Activated CD4-positive, alpha-beta T cell treated with anti-CD3 and anti-CD28 coated beads, Interleukin-2, amount 10 ng/mL, durations not matched to agents 7 days and 5 days (primary cell): ENCODE measurements at places on chromosomes 16 and 17. TPM values are rescaled to one million over a fixed set of nuclear protein-coding genes. Genes with fewer than 3 reads are reported as not detected.

GRCh38 chr17:12664894-12665262, 812 bp upstream of the MYOCD start:
- DNase-seq = no peak

DNA sequence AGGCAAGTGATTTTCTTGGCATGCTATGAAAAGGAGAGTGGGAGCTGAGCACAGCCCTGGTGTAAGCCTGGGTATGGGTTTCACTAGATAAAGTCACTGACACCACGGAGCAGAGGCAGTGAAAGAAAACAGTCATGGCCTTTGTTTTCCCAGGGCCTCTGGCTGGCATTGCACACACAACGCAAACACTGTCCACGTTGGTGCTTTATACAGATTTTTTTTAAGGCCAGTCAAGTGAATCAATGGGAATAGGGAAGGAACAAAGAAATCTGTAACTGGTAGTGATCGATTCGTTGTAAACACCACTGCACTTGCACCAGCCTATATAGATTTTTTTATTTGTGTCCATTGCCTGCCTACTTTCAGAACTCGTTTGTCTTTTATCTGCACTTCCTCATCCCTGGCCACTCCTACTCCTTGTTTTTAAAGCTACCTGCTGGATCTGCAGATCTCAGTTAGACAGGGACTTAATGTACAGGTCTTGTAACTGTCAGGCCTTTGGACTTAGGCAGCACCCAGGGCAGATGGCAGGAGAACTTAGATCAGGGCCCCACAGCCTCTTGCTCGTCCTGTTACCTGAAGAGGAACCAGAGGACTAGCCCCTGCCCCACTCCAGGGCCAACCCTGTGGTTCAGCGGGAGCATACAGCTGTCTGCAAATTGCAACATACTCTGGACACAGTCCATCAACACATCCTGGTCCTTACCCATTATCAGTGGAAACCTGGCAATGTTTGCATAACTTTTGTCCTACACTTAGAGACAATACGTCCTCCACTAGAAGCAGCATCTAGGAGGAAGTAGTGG, 10.6 kb upstream of the TMIGD1 start:
- DNase-seq = no peak

- DNase-seq = no peak
Observed at GRCh38 chr17:74987909-74988711, 678 bp downstream of the CDR2L start.

GRCh38 chr17:74244548-74244947, 29.5 kb upstream of the DNAI2 start:
- no peak for DNase-seq

DNA sequence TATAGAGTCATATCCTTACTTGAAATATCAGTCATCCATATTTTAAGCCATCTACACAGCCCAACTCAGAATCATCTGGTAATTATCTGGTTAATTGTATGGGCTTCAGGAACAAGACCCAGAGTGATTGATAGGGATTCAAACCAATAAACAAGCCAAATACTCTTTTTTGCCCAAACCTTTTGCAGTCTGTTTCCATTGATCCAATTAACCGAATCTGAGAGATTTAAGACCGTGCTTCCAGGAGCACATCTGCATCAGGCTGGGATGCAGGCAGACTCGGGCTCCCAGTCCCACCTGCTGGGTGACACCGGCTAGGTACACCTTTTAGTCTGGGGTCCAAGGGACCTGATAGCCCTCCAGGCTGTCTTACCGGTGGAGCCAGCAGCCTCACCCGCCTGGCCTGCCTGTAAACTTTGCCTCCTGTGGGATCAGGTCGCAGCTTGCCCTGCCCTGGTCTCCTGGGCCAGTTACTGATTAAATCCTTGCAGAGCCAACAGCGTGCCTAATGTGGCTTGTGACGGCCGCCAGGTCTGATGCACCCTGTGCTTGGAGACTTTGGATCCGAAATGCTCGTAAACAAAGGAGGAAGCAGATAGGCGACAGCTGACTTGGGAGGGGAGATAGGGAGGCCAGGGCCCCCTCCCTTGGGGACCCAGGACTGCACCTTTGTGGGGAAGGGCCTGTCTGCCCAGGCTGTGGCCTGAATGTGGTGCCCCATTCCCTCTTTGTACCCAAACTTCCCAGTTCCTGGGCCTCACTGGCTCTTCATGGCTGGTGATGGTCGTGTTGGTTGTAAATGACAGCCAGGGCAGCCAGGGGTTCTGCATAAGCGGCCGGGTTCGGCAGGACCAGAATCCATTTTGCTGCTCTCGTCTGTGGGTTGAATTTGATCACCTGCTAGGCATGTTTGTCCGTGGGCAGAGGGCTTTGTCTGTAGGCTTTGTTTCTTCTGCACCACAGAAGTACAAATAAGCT, 3.8 kb downstream of the CMIP start:
- no peak for DNase-seq

DNA sequence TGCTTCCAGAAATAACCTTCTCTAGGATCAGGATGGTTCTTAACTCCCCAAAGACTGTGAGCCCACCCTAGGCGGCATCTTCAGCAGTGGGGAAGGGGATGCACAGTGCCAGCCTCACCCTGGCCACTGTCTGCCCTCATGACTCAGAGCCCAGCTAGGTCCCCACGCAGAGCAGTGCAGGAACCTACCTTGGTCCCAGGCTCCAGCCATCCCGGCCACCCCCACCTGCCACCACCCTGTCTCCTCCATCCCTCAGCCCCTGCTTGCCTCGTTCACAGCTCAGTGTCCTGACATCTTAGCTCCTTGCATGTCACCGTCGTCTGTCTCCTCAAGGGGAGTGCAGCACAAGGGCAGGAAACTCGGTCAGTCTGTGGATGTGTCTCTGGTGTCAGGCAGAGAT, 16.1 kb upstream of the KRTAP17-1 start:
- no peak for DNase-seq

DNA sequence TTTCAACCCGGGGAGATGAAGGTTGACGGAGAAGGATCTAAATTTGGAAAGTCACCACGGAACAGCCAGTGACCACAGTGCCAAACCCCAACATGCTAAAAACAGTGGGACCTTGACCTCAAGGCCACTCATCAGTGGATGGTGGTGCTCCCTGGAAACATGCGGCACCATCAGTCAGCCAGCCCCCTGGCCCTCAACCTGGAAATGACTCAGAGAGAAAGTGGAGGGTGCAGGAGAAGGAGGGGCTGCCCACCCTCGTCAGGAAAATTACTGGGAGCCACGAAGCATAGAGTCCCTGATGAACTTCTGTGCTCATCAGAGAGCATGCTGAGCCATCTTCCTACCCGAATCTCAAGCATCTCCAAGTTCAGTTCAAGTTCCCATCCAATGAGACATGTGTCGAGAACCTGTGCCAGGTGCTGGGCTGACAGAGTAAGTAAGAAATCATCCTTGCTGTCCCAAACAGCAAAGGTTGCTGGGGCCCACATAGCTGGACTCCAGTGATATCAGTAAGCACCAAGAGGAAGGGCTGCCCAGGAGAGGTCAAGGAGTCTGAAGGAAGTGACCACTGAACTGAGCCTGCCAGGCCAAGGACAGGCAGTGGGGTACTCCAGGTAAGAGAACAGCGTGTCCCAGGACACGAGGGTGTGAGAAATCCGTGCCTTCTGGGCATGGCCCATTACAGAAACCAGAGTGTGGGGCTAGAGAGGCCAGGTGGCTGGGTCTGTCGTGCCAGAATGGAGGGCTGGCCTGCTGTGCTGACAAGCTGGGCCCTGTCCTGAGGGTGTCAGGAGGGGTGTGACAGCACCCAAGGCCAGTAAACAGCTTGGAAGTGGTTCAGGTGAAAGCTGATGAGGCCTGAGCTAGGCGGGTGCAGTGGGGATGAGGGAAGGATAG, 5.2 kb downstream of the PECAM1 start:
- DNase-seq = no peak

Gene CDH5
- not detected for total RNA-seq
